KBM-7 (cell line): ENCODE measurements at places on chromosomes 1 and 21.

DNA sequence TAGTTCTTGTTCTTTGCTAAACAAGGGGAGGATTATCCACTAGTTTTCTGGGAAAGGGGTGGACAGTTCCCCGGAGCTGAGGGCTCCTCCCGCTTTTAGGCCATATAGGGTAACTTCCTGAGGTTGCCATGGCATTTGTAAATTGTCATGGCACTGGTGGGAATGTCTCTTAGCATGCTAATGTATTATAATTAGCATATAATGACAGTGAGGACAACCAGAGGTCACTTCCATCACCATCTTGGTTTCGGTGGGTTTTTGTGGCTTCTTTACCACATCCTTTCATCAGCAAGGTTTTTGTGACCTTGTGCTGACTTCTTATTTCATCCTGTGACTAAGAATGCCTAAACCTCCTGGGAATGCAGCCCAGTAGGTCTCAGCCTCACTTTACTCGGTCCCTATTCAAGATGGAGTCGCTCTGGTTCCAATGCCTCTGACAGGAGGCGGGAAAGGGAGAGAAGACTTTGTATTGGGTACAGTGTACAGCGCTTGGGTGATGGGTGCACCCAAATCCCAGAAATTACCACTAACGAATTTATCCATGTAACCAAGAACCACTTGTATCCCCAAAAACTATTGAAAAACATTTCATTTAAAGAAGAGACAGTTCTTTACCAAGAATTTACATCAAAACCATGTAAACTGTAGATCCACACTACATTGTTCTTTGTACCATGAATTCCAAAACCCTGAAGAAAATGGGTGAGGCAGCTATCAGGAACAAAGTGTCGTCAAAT, 8.7 kb upstream of the SLC2A5 start:
- peak; percentile 84 for DNase-seq

GRCh38 chr1:117753232-117753631, 147.4 kb downstream of the TENT5C start:
- no peak for DNase-seq

DNA sequence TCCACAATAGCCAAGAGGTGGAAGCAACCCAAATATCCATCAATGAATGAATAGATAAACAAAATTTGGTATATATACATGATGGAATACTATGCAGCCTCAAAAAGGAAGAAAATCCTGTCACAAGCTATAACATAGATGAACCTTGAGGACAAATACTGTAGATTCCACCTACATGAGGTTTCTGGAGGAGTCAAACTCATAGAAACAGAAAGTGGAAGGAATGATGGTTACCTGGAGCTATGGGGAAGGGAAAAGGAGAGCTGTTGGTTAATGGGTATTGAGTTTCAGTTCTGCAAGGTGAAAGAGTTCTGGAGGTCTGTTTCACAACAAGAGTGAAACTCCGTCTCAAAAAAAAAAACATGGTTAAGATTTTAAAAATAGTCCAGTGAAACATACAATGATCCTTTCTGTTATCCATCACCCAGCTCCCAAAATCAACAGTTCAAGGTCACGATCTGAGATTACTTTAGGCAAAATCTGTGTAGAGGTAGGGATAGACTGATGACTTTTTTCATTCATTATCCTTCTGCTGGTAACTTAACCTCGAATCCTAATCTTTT, 80.8 kb upstream of the HNRNPU start:
- no peak for DNase-seq

DNA sequence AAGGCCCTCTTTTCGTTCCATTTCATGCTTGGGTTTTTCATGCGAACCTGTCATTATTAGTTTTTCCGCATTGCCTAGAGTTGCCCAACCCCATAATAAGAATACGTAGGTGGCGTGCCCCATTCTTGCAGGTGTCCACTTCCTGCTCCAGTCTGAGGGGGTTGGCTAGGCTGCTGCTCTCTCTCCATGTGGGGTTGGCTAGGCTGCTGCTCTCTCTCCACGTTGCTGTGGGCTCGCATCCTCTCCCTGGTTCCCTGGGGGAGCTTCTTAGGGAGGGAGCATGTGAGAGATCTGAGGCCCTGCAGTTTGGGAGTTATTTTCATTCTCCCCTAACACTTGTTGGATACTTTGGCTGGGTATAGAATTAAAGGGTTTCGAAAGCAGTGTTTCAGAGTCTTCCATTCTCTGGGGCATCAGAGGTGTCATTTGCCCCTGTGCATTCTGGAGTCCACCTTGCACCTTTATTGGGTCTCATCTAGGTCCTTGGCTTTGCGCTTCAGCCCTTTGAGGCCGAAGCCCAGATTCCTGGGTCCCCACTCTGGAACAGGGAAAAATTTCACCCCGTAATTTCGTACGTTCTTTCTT, 8.6 kb downstream of the C1orf35 start:
- DNase-seq: no peak

DNA sequence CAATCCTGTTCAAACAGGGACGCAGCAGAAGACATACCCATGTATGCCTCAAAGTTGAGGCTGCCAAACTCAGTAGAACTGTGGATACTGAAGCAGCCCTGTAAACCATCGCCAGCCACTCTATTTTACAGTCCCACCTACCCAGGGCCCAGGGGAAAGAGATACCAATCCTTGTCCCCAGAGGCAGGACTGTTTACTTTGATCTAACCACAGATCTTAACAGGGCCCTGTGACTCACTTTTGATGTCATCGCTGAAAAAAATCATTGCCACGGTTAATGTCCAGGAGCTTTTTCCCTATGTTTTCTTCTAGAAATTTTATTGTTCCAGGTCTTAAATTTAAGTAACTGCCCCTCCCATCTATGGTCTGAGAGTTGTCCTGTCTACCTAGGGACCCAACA, 538.4 kb upstream of the NCAM2 start:
- no peak for DNase-seq

DNA sequence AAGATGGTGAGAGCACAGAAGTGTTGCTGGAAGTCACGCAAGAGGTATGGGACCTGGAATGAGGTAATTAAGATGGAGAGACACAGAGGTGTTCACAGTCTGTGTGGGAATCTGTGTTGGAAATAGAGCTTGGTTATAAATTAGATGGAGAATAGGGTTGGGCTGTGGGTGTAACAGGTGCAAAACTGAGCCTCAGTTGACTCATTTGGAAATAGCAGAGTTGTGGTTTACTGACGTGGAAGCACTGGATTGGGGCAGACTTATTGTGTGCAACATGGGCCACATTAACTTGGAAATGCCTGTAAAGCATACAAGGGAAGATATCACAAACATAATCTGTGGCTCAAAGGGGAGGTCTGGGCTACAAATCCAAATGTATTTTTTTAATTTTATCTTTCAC, 13.0 kb downstream of the CAMSAP2 start:
- DNase-seq: no peak

- no peak for DNase-seq
Measured at GRCh38 chr1:109592916-109593315, 26.5 kb downstream of the GNAT2 start.

GRCh38 chr1:18199462-18199861, 91.9 kb downstream of the IGSF21 start:
- DNase-seq: no peak

DNA sequence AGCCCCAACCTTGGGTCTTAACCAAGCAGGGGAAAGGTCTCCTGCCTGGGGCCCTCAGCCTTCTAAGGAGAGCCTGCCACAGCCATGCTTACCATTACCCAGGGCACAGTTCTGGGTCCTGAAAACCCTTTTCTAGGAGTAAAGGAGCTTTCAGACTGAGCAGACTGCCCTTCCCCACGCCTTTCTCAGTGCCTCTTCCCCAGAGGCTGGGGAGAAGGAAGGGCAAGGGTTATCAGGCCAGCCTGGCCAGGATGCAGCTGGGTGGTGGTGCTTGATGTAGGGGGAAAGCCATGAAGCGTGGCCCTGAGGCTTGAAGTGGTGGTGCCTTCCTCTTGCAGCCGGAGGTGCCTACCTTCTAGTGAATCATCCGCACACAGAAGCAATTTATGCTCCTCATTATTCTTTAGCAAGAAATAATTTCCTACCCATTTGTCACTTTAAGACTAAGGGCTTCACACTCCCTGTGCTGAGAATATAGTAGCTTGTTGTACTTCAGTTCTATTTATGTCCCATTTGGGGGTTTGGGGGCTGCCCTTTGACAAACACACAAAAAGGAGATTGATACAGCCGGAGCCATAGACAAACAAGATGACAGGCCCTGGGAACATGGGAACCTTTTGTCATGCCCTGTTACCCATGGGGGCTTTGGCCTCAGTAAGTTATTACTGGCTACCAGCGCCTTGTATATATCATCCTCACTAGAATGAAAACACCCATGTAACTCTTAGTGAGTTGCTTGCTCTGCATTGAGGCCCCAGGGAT, 40.7 kb downstream of the MAN1C1 start:
- no peak for DNase-seq

DNA sequence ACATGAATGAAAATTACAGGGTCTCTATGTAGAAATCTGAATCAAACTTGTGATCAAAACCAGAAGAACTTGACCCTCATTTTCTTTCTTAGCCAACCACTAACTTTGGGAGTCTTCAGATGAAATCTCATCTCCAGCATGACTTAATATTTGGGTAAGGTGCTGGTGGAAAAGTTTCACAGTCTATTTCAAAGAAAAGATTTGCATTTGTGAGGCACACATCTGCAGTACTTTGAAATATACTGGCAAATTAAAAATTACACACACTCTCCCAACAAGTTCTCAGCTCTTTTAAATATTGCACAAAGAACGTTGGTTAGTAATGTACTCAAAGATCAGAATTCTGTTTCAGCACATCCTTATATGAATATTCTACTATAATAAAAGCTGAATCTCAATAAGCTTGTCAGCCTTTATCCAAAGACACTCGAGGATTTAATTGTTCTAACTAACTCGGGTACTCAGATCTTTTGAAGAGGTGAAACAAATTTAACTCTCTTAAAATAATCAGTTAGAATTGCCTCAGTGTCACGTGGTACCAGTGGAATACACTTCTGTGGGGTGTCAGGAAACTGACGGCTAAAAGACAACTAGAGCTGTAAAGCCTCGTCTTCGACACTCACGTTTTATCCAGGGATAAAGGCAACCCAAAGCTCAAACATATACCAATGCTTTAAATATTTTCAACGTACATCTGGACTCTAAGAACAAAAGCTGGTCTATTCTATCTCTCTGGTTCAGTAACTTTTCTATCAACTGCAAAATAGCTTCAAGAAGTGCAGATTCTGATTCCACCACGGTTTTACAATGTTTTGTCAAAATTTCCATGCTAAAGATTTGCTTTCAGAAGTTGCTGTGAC, 19.0 kb downstream of the SAMSN1 start:
- peak; percentile 53 for DNase-seq

- no peak for DNase-seq
Measured at GRCh38 chr1:150093805-150094204, 26.2 kb downstream of the VPS45 start.

GRCh38 chr1:245356891-245357585, 202.3 kb downstream of the KIF26B start:
- no peak for DNase-seq

DNA sequence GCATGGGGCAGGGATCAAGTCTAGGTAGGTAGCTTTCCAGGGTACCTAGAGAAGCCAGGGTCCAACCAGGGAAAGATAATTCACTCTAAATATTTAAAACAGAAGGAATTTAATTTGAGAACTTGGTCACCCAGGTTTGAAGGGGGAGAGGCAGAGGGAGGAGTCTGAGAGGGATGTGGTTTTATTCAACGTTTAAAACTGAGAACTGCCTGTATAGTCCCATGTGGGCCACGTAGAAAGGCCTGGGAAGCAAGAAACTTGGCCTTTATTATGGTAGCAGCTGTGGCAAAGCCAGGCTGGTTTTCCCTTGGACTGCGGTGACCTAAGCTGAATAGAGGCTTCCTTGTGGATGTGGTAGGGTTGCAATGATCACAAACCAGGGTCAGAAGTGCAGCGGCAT, 42.0 kb upstream of the DUSP10 start:
- no peak for DNase-seq

GRCh38 chr1:170239445-170239844, 93.7 kb downstream of the NTMT2 start:
- no peak for DNase-seq

GRCh38 chr1:151898519-151898991, 10.8 kb downstream of the THEM4 start:
- DNase-seq: peak; percentile 35

DNA sequence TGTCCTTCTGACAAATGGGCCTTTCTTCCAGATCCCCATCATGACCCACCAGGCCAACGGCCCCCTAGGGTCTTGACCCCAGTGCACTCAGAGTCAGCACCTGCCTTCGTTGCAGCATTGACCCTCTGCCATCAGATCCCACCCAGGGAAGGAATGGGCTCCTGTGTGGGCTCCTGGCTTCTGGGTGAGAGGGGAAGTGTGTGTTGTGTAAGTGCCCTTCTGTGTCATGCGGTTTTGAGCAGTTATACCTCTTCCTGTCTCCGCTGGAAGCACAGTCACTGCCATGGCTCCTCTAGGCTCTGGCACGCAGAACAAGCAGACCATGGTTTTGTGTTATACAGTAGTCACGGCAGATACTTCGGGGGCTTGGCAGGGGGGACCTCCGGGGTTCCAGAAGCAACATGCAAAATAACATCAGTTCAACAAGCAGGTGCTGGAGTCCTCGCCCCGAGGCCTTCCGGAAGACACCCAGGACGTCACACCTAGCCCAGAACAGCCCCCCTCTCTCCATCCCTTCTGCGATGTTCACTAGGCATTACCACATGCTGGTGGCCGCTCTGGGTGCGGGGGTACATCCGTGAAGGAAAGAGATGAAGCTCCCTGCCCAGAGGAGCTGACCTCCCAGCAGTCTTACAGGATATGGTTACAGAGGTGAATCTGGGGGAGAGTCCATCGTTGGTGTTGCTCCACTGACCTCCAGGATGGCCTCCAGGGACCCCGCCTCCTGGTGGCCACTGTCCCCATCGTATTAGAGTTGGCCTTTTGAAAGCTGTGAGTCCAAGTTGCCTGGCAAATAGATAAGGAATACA, 17.4 kb upstream of the KCNAB2 start:
- DNase-seq: peak; percentile 94

DNA sequence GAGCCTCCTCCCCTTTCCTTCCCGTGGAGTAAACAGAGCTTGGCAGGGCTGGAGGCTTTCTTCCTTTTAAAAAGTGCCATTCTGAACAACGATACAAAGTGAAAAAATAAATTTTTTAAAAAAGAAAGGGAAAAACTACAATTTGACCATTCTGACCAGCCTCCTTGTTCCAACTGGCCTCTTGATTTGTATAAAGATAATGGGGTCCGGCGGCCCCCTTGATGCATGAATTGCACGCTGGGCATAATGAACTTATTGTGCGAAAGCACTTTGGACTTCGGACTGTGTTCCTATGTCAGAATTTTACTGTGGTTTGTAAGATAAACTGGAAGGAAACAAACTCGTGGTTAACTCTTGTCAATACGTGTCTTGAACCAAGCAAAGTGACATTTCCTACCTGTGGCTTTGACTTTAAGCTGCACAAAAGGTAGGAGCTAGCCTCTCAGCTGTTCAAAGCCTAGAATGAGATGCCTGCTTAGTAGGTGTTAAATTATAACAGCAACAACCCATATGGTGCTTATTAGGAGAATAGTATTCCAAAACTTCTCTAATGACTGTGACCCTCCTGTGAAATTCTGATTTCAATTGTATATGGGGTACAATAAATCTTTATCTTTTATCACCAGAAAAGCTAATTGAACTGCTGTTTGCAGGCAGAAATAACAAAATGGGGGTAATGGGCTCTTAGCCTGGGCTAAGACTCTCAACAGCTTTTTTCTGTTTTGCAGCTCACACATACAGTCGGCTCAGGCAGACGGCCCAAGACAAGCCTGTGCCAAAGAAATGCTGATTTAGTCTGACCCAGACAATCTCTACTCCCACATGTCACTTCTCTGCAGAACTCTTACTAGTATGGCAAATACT, 9.3 kb downstream of the IRF2BP2 start:
- peak; percentile 50 for DNase-seq

- DNase-seq: no peak
Measured at GRCh38 chr21:34916446-34916845, 132.7 kb downstream of the RUNX1 start.
